ENCODE measurements at places on chromosomes 2 and 18.

DNA sequence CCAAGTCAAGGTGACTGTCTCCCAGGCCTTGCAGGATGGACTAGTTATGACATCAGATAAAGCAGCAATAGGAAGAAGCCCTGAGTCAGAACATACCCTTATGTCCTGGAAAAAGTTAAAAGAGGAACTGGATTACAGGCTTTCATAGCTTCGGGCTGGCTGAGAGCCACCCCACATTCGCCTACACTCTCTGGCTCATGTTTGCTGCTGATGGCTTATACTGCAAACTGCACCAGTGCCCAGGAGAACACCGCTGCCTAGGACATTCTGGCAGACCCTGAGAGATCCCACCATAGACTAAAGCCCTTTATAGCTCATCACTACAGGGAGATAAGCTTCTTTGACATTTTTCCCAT, 20.3 kb downstream of the SLC8A1 start:
- DNase-seq: no peak

GRCh38 chr2:229485857-229486256, 214.8 kb upstream of the PID1 start:
- DNase-seq: no peak

DNA sequence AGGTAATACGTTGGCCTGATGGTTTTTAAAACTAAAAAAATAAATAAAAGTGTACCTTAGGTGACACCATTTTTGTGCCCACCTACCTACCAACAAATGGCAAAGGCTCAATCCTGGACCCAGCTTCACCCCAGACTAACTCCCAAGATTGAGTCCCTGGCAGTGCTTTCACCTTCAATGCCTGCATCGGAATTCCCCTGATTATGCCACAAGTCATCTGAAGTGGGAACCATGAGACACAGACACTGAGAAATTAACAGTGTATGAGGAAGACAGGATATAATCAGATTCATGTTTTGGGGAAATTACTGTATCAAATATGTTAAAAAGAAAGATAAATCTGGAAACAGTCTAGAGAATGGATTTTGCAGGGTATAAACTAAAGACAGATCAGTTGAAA, 41.6 kb downstream of the ZBTB14 start:
- DNase-seq: no peak

DNA sequence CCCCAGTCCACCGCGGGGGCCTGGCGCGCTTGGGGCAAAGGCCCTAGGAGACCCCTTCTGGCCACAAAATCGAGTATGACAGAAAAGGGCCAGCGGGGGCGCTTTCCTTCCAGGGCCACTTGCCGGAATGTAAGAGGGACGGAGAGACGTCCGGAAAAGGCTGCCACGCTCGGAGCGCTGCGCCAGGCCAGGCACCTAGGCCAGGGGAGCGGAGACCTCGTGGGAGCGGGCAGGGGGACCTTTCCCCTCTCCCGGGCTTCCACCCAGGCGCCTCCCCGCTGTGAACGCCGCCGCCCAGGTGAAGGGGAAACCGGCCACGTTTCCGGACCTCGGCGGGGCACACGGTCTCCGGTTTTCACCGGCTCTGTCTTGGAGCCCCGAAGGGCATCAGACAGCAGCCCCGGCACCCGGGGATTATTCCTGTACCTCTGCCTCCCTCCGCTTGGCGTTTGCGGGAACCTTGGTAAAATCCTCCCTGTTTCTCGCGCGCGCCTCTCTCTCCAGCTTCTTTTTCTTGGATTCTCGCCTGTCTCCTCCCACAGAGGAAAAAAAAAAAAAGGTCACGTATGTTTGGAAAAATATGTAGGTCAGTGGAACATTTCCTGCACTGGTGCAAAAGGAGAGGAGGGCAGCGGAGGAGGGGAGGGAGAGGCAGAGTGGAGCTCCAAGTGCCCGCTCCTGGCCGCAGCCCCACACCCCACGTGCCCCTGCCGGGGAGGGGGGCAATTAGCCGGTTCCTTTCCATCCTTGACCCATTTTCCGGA, 1.2 kb upstream of the NPAS2 start:
- no peak for DNase-seq

- DNase-seq: no peak
Observed at GRCh38 chr2:120244656-120245519, 7.8 kb upstream of the RALB start.

DNA sequence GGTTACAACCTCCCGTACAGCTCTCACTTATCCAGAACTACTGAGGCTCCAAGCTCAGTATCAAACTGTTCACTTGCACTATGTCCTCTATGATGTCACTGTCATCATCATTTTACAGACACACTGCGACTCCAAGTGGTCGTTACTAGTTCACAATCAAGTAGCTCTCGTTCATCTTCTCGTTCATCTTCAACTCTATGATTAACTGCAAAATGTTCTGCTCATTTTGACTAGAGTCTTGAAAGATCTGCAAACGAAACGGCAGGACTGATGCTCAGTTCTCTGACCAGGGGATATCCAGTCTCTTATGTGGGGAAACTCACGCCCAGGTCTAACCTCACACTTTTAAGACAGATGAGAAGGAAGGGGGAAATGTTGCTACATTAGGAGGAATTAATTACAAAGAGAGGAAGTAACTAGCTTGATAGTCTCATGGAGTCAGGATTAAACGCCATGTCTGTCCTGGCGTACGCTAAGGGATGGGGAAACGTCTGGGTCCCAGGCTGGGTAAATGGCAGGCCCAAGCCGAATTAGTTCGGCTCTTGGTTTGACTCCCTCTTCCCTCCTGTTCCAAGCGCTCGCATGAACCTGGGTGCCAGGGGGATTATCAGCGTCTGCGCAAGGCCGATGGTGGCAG, 794 bp upstream of the CHCHD5 start:
- DNase-seq: no peak

GRCh38 chr2:111031546-111032478, 88.9 kb upstream of the BCL2L11 start:
- DNase-seq: no peak

DNA sequence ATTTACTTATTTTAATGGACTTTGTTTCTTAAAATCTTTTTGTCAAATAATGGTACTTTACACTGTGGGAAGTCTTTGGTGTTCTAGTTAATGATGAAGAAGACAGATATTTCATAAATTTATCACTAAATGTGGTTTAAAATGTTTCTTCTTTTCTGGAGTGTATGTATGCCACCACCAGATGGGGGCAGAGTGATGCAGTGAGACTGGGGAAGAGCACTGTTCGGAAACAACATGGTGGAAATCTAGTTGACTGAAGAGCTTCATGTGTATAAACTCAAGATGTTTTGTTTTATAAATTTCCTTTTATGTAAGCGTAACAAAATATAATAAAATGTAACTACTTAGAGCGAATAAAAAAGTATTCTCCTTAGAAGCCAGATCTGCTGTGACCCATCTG, 195.1 kb downstream of the KCNE4 start:
- no peak for DNase-seq

Data from stimulated activated CD8-positive, alpha-beta memory T cell treated with anti-CD3 and anti-CD28 coated beads, Interleukin-7, amount 100 ng/mL, for 48 hours (primary cell).